ENCODE measurements at places on chromosomes 1 and 21.
A peak's percentile ranks its signal among the peaks of the same experiment; 100 is the strongest.

DNA sequence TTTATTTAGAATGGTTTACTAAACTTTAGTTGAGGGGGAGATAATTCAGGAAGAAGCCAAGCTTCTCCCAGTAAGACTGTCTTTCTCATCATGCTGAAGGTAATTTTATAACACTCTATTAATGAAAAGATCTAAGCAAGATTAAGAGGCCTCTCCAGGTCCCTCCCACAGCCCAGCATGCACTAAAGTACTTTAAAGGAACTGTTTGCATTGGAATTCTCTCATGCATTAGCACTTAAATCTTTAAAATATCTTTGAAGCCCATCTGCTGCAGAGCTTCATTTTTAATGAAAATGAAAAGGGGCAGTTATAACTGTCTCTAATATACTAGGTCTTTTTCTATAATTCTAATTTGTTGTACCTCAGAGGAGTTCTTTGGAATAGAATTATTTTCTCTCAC is 1379.1 kb upstream of the ADGRL4 start:
- no peak for DNase-seq

DNA sequence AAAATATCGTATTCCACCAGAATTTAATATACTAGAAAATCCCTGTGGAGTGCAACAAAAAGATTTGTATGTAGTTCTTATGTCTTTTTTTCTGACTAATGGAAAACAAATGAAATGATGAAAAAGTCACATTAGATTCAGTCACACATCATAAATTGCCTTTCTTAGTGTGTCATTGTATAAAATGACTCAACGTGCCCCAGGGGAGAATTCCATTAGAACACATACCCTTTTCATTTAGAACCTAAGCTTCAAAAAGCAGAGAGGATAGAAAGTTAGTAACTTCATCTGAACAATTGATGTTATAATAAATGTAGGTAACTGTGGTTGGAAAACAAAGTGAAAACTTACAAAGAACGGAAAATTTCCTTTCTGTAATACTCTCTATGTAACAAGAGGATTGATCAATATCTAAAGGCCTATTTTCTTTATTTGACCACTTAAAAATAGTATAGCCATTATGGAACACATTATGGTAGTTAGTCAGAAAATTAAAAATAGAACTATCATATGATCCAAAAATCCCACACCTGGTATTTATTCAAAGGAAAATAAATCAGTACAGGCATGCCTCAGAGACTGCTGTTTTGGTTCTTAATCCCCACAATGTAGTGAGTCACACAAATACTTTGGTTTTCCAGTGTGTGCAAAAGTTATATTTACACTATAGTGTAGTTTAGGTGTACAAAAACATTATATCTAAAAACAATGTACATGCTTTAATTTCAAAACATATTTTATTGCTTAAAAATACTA is 1016.1 kb downstream of the KCNT2 start:
- no peak for DNase-seq

DNA sequence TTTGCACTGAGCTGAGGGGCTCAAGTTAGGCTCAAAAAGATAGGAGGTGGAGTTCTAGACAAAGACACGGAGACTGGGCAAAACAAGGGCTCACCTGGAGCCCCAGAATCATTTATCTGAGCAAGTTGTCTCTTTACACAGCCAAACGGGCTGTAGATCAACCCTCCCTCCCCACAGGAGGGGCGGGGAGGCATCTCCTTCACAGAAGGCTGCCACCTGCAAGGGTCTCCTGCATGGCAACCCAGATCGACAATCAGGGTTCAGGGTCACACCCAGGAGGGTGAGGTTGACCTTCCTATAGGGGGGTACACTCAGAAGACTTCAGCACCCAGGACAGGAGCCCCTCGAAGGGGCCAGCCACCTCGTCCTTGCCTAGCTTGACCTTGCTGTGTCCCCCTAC is 84.0 kb downstream of the CD247 start:
- DNase-seq: no peak

DNA sequence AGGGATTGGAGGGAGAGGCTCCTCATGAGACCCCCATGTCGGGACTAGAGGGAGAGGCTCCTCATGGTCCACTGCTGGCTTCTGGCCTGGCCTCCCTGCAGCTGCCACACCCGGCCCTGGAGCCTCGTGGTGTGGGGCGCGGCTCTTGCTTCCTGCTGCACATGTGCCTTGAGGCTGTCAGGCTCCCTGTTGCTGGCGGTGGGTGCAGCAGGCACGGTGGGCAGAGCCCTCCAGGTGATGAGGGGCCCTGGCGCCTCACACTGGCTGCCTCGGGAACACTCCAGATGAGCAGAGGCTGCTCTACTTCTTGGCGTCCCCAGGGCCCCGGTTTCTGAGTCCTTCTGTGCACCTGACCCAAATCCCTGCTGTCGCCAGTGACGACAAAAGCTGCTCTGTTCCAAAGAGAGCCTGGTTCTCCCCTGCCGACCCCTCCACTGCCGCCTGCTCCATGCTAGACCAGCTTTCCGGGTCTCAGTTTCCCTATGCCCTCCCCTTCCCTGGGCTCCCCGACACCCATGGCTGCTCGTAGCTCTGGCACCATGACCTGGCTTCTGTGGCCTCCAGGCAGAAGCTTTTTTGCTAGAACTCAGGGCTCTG is 9.7 kb upstream of the ATAD3B start:
- no peak for DNase-seq

- peak; percentile 24 for DNase-seq
Observed at GRCh38 chr1:109296782-109297181, 10.0 kb downstream of the MYBPHL start.

DNA sequence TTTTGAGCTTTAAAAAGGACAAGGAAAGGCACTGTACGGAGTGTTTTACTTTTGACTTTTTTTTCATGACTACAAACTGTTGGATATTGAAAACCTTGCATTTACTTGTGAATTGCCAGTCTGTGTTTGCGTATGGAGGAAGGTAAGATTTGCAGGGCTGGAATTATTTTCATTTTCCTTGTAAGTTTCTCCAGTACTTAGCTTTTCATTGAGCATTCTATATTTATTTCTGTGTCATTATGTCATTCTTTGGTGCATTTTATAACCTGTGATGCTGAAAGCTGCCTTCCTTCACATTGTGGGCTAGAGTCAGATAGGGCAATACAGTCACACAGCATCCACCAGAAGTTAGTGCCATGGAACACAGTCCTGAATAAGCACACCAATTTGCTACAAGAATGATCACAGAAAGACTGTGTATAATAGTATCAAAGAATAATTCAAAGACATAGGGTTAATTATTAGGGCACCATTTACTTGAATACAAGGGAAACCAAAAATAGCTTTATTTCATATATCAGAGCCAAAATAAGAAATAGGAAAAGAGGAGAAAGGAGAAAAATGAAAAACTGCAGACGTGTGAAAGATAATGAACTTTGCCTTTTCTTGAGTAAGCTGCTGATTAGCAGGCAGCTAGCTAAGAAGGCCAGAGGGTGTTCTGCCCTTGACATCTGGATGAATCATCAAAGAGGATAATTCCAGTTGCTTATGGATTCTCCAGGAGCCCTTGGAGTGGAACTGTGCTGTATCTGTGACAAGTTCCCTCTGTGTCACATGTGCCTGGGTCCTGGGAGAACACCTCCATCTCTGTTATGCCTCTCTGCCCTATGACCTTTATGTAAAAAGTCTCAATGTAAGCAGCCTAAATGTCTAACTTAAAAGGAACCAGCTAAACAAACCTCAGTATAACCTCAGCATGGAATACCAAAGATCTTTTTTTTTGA is 8.0 kb upstream of the FAM20B start:
- DNase-seq: no peak

DNA sequence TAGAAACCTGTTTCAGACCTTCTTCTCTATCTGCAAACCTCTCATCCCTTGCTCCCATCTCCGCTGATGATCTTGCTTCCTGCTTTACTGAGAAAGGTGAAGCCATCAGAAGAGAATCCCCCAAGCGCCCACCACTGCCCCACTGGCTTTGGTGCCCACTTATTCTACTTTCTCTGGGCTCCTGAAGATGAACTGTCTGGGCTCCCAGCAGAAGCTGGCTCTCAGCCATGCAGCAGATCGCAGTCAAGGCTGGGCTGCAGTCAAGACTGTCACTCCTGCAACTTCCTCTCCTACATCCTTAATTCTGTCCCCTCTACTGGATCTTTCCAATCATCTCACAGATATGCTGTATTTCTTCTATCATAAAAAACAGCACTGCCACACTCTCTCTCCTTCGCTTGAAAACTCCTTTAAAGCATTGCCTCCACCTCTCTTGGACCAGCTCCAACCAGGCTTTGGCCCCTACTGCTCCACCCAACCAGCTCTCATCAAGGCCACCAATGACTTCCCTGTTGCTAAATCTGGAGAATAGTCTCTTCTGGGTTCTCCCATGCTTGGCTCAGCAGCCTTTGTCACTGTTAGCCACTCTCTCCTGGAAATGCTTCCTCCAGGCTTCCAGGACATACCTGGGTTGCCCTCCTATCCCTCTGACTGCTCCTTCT is 25.8 kb downstream of the TRIM62 start:
- no peak for DNase-seq

DNA sequence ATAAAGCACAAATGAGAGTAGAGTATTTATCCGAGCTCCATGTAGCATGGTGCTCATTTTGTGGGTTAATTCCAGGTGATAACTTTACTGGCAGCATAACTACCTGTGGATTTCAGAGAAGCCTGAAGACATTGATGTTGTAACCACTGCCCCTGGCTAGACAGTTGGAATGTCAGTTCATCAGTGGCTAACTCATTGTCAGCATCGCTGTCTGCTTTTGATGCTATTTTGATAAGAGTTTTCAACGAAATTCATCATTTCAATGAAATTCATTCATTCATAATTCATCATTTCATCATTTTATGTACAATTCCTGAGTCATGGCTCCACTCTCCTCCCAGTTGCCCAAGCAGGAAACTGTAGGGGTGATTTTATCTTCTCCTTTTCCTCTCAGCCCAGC is 34.4 kb downstream of the HSD3B1 start:
- no peak for DNase-seq

DNA sequence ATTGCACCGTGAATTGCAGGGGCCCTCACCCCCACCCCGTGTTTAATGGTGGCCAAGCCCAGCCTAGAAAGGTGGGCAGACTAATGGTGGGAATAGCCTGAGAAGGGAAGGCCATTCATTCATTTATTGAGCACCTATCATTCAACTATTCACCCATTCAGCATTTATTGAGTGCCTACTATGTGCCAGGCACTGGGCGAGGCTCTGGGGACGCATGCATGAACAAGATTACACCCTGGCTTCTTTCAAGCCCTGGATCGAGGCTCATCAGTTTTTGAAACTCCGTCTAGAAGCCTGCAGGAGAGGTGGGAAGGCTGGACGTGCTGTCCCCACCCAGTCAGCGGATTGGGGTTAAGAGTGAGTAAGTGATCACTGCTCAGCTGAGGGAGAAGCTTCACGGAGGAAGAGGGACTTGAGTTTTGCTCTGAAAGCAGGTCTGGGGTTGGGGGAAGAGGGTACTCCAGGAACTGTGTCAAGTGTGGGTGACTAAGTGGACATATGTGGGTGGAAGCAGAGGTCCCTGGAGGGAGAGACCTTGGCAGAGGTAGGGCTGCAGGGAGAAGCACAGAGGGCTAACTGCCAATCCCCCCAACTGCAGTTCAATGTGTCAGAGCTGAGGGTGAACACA is 35.6 kb downstream of the MEF2D start:
- no peak for DNase-seq

GRCh38 chr1:107940017-107940577 is 24.9 kb downstream of the VAV3 start:
- DNase-seq: no peak

DNA sequence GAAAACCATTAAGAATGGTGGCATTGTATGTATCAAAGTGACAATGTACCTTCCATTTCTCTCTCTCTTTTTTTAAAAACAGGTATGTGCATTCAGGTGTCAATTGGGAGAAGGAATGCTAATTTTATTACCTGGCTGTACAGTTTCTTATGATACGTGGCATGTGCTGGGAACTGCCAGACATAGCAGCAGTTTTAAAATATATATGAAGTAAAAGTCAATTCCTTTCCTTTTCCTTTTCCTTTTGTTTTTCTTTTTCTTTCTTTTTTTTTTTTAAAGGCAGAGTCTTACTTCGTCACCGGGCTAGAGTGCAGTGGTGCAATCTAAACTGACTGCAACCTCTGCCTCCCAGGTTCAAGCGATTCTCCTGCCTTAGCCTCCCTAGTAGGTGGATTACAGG is 37.0 kb downstream of the SPEN start:
- no peak for DNase-seq

GRCh38 chr1:44808063-44808937 is at the start of gene BTBD19:
TSS of gene BTBD19 (plus strand) at chr1:44808523. CDS start at chr1:44808821, 298 bp downstream.
- DNase-seq: peak; percentile 74

- peak; percentile 87 for DNase-seq
Observed at GRCh38 chr1:42913426-42914091, 45.1 kb downstream of the SLC2A1 start.

DNA sequence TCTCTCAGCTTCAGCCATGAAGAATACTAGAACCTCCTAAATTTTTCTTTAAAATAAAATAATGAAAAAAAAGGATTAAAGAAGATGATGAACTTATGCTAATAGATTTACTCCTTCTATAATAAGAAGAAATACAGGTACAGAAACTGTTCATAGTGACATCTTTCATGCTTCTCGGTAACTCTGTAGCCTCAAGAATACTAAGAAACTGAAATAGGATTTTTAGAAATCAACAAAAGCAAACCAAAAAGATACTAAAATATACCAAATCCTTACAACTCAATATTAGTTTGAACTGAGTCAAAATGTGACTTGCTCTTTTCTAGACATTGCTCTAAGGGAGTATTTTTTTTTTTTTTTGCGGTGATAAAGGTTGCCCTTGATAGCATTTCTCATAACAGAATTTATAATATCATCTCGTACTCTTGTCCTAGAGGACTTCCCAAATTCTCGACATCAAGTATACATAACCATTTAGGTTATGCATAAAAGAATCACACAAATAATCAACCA is 42.8 kb downstream of the ZZZ3 start:
- DNase-seq: no peak

DNA sequence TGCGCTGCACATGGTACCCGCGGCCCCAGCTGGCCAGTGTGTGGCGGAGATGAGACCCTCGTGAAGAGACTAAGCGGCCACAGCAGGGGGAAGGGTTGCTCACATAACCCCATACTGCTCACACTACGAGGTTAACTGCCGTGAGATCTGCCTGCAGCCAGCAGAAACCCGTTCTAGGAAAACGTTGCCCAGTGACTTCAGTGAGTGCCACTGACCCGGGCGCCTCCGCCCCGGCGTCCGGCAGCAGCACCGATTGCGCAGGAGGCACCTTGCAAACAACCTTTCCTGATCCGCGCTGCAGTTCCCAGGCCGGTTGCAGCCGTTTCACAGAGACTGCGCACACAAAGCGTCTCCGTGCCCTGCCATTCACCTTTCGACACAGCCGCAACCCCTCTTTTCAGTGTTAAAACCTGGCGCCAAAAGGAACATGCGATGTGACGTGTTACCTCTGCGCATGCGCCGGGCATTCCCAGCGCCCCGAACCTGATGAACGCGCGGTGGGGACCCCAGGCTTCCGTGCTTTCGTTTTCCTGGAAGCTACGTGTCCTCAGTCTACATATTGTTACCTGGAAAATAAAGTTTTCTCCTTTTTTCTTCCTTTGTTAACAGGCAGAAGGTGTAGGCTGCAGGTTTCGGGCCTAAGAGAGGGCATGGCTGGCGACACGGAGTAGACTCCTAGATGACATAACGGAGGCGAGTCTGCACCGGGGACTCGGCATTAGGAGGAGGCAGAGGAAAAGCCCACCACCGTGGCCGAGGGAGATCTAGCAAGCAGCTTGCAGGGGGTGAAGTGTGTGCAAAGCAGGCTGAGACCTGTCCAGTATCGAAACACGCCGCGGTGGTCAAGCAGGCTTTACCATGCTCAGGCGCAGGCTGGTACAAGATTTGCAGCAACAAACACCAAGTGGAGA is 8.9 kb downstream of the VPS26C start:
- DNase-seq: peak; percentile 72

- no peak for DNase-seq
Observed at GRCh38 chr1:212237651-212238050, 47.6 kb upstream of the PPP2R5A start.

GRCh38 chr1:30789388-30790255 is 32.0 kb upstream of the LAPTM5 start:
- no peak for DNase-seq
